ENCODE measurements at places on chromosomes 12 and 14.

- peaks cover 19% of the 10 kb centered on the region for H3K4me1 ChIP-seq
- no peak overlapping the region for H3K4me3 ChIP-seq
- H3K27ac ChIP-seq = no peak overlapping the region
- H3K27me3 ChIP-seq = no peaks in the 10 kb centered on the region
- H3K36me3 ChIP-seq = peaks cover 13% of the 10 kb centered on the region
- DNase-seq = no peak
Measured at GRCh38 chr12:53613821-53614220, 12.4 kb downstream of the ATF7 start.

DNA sequence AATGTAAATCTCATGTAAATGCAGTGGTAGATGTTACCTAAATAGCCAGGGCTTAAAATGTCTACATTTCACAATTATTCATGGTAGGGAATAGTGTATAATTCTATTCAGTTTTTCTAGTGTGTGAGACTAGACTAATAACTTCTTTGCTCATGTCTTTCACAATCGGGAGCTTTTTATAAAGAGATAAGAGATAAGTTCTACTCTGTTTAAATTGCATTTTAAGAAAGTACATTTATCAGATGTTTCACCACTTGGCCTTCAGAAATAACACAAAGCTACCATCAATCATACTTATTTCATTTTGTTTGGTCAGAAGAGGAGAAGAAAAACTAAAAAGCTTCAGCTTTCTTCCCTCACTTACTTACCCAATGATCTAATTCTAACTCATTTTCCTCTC is 725.5 kb upstream of the FLRT2 start:
- no peak overlapping the region for H3K27ac ChIP-seq
- no peak for DNase-seq
- no peaks in the 10 kb centered on the region for H3K36me3 ChIP-seq
- no peaks in the 10 kb centered on the region for H3K27me3 ChIP-seq

DNA sequence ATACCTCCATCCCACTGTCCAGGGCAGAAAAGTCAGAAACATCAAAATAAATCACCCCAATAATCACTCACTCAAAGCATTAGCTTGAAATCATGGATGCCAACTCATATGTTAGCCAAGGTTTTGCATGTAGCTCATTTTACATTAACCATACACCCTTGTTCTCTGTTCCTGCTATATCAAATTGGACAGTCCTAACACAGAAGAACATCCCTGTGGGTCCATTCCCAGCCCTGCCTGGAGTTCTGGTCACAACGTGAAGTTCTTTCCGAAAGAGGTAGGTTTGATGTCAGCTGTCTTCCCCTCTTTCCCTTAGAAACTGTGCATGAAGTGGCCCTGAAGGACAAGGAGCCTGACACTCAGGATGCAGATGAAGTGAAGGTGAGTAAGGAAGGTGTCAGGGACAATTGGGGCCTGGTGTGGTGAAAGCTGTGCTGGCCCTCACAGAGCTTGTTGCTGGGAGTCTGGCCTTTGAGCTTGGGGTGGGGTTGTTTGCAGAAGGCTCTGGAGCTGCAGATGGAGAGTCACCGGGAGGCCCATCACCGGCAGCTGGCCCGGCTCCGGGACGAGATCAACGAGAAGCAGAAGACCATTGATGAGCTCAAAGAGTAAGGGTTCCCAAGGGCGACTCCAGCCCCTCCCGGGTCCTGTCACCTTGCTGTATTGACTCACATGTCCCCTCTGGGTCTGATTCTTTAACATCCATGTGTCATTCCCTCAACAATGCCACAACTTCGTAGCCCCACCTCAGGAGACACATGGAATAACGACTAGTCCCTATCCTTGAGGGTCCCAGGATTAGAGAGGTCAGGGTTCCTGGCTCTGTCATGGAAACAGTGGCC is 15.0 kb upstream of the PIP4K2C start:
- H3K27me3 ChIP-seq = no peaks in the 10 kb centered on the region
- DNase-seq = no peak
- no peak overlapping the region for H3K4me3 ChIP-seq
- peaks cover 2% of the 10 kb centered on the region for H3K36me3 ChIP-seq
- no peaks in the 10 kb centered on the region for H3K4me1 ChIP-seq
- no peak overlapping the region for H3K27ac ChIP-seq

DNA sequence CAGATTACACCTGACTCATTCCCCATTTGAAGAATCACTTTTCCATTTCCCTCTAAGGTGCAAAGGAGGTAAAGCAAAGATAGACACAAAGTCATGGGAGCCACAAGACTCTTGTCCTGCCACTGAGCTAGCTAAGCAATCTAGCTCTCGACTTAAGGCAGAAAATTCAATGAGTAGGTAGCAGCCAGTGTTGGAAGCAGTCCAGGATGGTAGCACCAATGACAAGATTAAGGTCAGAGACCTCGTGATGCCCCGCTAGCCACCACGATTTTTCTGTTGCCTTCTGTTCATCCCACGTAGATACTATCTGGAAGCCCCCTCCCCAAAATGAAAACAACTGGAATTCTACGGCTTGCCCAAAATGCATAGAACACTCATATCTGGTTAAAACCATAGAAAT is 1.4 kb downstream of the VAMP1 start:
- H3K27me3 ChIP-seq = no peaks in the 10 kb centered on the region
- H3K4me3 ChIP-seq = peak overlapping the region; percentile 90
- H3K27ac ChIP-seq = peak overlapping the region; percentile 69
- peaks cover 39% of the 10 kb centered on the region for H3K36me3 ChIP-seq
- peaks cover 63% of the 10 kb centered on the region for H3K4me1 ChIP-seq

GRCh38 chr12:89151536-89151935 is 200.8 kb downstream of the DUSP6 start:
- no peak overlapping the region for H3K27ac ChIP-seq
- no peak for DNase-seq
- no peaks in the 10 kb centered on the region for H3K36me3 ChIP-seq
- H3K4me1 ChIP-seq = no peaks in the 10 kb centered on the region
- no peaks in the 10 kb centered on the region for H3K27me3 ChIP-seq
- no peak overlapping the region for H3K4me3 ChIP-seq

- no peaks in the 10 kb centered on the region for H3K36me3 ChIP-seq
- H3K27ac ChIP-seq = no peak overlapping the region
- peaks cover 47% of the 10 kb centered on the region for H3K27me3 ChIP-seq
- DNase-seq = no peak
- H3K4me1 ChIP-seq = no peaks in the 10 kb centered on the region
Measured at GRCh38 chr12:7441216-7441615, 2.7 kb downstream of the CD163L1 start.

GRCh38 chr14:50173891-50174290 is 57.5 kb downstream of the SOS2 start:
- H3K4me3 ChIP-seq = no peak overlapping the region
- H3K36me3 ChIP-seq = peaks cover 14% of the 10 kb centered on the region
- DNase-seq = no peak
- H3K27ac ChIP-seq = no peak overlapping the region
